BJ (cell line): ENCODE measurements at places on chromosomes 4 and X. TPM values are rescaled to one million over a fixed set of nuclear protein-coding genes. Genes with fewer than 3 reads are reported as not detected.

FAM47A gene
- polyA plus RNA-seq, result not detected in 2 replicates

GPAT3 gene
- 0.37 and 0.58 TPM in 2 replicates for polyA plus RNA-seq

CWH43 gene
- polyA plus RNA-seq, result not detected in 2 replicates

PLAC1 gene
- 0.43 and 1.1 TPM in 2 replicates for polyA plus RNA-seq

NHSL2 gene
- 4.4 and 7.9 TPM in 2 replicates for polyA plus RNA-seq

AFF2 gene
- polyA plus RNA-seq, result not detected in 2 replicates

NPNT gene
- not detected in 2 replicates for polyA plus RNA-seq

PPP1R2C gene
- polyA plus RNA-seq, result not detected in 2 replicates

ITIH6 gene
- not detected in 2 replicates for polyA plus RNA-seq

DOK7 gene
- polyA plus RNA-seq, result not detected in 2 replicates

MSANTD1 gene
- 0.06 and 0.10 TPM in 2 replicates for polyA plus RNA-seq

PPAT gene
- 3.2 and 5.3 TPM in 2 replicates for polyA plus RNA-seq

MID1IP1 gene
- polyA plus RNA-seq, result 31.4 and 38.4 TPM in 2 replicates

KIT gene
- polyA plus RNA-seq, result 3.3 and 3.6 TPM in 2 replicates

PCDH7 gene
- 11.8 and 15.3 TPM in 2 replicates for polyA plus RNA-seq

UFSP2 gene
- polyA plus RNA-seq, result 18.8 and 39.2 TPM in 2 replicates

SHOX gene
- polyA plus RNA-seq, result 18.2 and 22.8 TPM in 2 replicates

TRIM61 gene
- polyA plus RNA-seq, result 1.0 and 1.3 TPM in 2 replicates

CDS1 gene
- 0.01 and 0.02 TPM in 2 replicates for polyA plus RNA-seq

PDK3 gene
- polyA plus RNA-seq, result 2.4 and 5.3 TPM in 2 replicates

MAGEA2B gene
- polyA plus RNA-seq, result not detected in 2 replicates

RGN gene
- 0.82 and 0.98 TPM in 2 replicates for polyA plus RNA-seq

IRS4 gene
- polyA plus RNA-seq, result not detected in 2 replicates

XK gene
- not detected in 2 replicates for polyA plus RNA-seq

RASSF6 gene
- polyA plus RNA-seq, result not detected in 2 replicates

FAT4 gene
- 9.5 and 12.9 TPM in 2 replicates for polyA plus RNA-seq

DCAF8L2 gene
- polyA plus RNA-seq, result not detected in 2 replicates

CLTRN gene
- 0.15 and 0.21 TPM in 2 replicates for polyA plus RNA-seq

BEX2 gene
- polyA plus RNA-seq, result 1.2 and 1.8 TPM in 2 replicates

GLA gene
- 28.4 and 29.2 TPM in 2 replicates for polyA plus RNA-seq

DUSP9 gene
- 0.04 and 0.06 TPM in 2 replicates for polyA plus RNA-seq

FRAS1 gene
- polyA plus RNA-seq, result 3.2 and 4.4 TPM in 2 replicates

XPNPEP2 gene
- 0.16 and 0.32 TPM in 2 replicates for polyA plus RNA-seq
